Lower leg skin (tissue), 4 donors: ENCODE measurements at places on chromosomes 16 and 17.
A peak's percentile ranks its signal among the peaks of the same experiment; 100 is the strongest.

- DNase-seq = no peak
Measured at GRCh38 chr16:86088287-86088686, 189.3 kb downstream of the IRF8 start.

DNA sequence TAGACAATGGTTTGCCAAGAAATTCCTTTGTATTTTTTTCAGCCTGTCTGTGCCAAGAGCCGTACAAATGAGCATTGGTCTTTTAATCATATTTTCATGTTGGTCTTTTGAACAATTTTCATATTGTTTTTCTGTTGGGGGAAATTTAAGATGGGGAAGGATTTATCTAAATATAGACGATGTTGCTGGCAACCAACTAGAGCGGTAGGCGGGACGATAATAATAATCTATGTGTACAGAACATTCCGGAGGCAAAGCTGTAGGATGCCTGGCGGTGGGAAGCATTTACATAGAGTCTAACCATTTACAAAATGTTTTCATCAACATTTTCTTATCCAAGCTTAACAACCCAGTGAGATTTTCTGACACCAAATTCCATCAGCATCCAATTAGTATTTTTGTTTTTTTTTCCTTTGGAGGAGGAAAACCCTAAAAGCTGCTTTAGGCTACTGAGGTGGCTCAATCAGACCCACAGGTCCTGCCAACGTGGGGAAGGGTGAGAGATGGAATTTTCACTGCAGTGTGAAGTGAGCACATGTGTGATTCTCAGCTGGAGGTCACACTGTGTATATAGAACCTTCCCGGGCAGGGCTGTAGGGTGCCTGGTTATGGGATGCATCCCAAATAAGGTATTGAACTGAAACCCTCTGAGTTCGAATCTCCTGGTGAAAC lies 11.7 kb upstream of the SEC14L1 start:
- no peak for DNase-seq

DNA sequence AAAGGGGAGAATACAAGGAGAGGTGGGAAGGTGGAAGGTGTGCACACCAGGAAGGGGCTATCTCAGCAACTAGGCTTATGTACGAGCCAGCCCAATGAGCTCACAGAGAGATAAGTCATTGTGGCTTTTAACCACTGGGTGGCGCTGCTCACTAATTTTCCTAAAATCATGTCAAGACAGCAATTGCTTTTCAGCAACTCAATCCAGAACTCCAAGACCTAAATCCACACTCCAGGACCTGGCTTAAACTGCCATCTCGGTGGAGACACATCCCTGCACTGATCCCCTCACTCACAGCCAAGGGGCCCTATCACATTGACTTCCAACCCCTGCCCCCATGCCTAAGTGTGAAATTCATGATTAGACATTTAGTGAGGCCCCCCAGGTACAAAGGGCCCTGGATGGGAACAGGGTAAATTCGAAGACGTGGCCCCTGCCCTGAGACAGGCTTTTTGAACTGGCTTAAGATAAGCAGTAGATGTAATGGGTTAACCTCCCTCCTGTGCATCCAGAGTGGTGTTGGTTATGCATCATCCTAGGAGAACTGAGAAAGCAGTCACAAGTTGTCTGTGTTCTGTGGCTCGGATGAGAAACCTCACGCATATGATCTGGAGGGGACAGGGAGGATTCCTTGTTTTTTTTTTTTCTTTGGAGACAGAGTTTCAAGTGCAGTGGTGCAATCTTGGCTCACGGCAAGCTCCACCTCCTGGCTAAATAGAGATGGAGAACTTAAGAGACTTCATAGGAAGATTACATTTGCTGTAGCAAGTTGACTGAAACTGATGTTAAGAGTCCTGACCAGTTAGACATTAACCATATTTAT lies 11.5 kb downstream of the CCL16 start:
- peak; percentile 93 for DNase-seq

GRCh38 chr17:63178530-63178929 lies 212.5 kb downstream of the TANC2 start:
- DNase-seq = no peak

- no peak for DNase-seq
Measured at GRCh38 chr16:53837426-53837825, 133.5 kb downstream of the FTO start.

DNA sequence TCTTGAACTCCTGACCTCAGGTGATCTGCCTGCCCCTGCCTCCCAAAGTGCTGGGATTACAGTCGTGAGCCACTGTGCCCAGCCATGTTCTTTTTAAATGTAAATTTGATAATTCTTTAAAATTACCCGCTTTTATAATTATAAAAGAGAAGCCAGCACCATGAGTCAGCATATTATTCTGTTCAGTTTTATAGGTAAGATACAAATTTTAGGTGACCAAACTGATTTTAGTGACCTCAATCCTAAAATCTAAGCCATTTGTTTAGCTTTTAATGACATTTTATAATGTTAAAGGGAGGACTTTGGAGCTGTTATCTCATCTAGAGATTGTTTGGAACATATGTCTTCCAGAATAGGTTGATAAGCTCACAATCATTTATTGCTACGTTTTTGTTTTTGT lies 20.8 kb upstream of the PPM1E start:
- no peak for DNase-seq

- no peak for DNase-seq
Measured at GRCh38 chr16:53881371-53881770, 177.4 kb downstream of the FTO start.

DNA sequence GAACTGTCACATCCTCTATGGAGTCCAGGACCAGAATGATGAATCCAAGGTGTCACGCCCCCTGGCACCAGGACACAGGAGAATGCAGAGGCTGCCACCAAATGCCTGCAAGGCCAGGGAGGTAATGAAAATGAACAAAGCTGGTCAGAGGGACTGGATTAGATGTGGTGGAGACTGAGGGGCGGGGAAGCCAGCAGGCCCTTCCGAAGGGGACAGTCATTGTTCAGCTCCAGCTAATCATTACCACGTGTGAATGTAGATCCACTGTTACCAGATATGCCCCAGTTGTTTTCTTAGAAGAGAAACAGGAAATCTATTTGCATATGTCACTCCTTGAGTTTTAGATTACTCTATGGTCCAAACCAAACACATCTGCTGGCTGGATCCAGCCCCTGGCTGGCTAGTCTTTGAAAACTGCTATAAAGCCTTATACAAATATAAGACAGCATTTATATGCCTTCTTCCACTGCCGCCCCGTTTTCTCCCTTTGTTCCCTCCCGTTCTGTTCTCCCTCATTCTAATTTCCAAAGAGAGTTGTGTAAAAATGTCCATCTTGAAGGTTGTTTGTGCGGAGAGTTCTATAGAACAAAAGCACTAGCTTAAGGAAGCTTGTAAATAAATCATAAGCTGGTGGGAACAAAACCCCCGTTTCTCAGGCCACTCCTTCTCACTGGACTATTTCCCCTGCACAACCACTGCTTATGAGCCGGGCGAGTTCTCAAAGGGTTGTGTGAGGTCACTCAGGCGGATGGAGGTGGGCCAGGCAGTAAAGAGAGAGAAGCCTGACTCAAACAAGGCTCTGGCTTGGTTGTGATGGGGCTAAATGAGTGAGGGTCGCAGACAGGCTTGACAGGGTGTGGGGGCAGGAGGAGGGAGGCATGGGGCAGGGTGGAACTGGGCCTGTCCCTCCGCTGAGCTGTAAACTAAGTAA lies 14.2 kb downstream of the CRYM start:
- no peak for DNase-seq

GRCh38 chr17:7056386-7056785 lies 12.5 kb upstream of the SLC16A11 start:
- DNase-seq = no peak

DNA sequence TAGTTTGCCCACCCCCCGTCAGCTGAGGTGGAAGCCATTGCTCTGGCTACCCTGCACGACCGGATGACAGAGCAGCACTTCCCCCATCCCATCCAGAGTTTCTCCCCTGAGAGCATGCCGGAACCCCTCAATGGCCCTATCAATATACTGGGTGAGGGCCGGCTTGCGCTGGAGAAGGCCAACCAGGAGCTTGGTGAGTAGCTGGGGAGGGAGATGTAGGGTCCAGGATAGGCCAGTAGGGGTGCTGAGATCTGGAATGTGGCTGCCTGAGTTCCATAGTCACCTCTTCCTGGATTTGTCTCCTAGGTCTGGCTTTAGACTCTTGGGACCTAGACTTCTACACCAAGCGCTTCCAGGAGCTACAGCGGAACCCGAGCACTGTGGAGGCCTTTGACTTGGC lies 6.4 kb downstream of the PFAS start:
- no peak for DNase-seq

- no peak for DNase-seq
Measured at GRCh38 chr17:75980188-75981018, 1.4 kb downstream of the TEN1 start.

DNA sequence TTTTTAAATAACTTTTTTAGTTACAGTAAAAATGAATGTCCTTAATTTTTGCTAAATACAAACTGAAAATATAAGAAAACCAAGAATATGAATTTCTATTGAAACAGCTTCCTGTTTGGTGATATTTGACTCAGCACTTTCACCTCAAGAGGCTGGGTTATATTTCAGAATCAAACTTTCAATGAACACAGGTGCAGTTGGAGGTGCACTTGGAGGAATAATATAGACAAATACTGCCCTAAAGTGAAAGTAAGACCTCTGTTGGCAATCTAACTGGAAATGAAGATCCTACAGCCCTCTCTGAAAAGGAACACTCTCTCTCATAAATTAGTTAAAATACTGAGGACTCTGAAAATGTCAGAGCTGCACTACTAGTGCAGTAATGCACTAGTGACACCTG lies 106.2 kb downstream of the BRIP1 start:
- no peak for DNase-seq

GRCh38 chr16:13150181-13150885 lies 248.9 kb downstream of the SHISA9 start:
- no peak for DNase-seq

- DNase-seq = no peak
Measured at GRCh38 chr16:89907055-89907814, 11.4 kb upstream of the MC1R start.

GRCh38 chr17:412211-413015 lies 59.8 kb upstream of the RPH3AL start:
- no peak for DNase-seq

DNA sequence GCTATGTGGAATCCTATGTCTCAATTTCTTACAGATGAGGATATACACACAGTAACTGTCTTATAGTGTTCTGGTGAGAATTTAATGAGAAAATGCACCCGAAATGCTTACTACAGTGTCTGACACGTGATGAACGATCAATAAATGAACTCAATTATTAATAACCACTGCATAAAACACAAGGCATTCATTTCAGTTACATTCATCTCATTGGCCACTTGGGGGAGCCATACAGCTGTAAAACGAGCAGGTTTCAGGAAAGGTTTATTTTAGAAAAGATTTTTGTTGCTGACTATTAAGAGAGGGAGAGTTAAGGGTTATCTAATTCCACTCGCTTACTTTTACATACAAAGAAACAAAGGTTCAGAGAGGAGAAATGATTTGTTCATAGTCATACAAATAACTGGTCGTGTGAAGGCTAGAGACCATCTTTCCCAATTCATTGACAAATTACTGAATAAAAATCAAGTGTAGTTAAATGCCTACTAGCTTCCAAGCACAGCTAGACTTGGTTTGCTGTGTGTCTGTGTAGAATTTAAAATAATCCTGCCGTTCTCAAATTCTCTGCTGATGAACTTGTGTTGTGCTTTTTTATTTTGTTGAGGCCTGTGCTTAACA lies 160.1 kb downstream of the MAP2K4 start:
- no peak for DNase-seq

DNA sequence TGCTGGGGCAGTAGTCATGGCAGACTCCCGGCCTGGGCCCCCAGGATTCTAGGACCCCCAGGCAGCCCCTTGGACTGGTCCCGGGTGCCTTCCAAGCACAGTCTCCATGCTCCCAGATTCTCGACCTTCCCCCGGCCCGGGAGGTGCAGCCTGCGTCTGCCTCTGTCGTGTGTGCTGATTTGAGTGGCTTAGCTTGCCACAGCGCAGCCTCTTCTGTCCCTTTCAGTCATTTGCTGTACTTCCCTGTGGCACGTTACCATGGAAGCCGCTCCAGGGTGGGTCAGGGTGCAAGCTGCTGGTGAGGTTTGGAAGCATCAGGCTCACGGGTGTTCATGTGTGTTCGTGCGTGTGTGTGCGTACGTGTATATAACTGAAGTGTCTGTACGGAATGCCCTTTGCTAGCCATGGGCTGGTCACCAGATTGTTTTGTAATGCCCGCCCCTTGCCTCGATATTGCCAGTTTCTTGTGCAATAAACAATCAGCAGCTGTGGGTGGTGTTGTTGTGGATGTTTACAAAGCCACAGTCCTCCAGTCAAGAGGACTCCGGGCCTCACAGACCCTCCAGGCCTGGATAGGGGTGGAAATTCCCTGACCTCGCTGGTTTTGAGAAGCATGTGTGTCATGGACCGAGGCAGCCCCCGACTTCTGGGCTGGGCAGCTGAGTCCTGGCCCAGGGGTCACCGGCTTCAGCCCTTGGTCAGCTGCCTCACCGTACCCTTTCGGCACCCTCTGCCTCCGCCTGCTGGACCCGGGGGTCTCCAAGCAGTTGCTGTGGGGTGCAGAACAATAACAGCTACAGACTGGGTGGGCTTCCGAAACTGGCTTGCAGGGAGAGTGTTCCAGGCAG lies 9.7 kb upstream of the CLEC18A start:
- no peak for DNase-seq

DNA sequence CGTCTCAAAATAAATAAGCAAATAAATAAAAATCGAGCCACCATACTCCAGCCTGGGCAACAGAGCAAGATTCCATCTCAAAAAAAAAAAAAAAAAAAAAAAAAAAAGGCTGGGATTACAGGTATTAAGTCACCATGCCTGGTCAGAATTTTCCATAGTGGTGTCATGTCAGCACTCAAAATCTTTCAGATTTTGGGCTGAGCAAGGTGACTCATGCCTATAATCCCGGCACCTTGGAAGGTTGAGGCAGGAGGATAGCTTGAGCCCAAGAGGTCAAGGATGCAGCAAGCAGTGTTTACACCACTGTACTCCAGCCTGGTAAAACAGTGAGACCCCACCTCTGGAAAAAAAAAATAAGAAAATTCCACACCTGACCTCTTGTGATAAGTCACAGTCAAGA lies 52.2 kb downstream of the FBXL20 start:
- DNase-seq = no peak

DNA sequence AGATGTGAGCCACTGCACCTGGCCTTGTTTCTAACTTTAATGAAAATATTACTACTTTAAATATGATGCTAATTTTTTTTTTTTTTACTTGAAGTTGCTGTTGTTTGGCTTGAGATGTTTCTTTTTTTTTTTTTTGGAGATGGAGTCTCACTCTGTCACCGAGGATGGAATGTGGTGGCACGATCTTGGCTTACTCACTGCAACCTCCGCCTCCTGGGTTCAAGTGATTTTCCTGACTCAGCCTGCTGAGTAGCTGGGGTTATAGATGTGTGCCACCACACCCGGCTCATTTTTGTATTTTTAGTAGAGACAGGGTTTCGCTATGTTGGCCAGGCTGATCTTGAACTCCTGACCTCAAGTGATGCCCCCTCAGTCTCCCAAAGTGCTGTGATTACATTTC lies 23.6 kb downstream of the IGSF6 start:
- DNase-seq = no peak
